Stimulated activated CD8-positive, alpha-beta memory T cell treated with anti-CD3 and anti-CD28 coated beads, Interleukin-15, amount 100 ng/mL, for 4 hours (primary cell): ENCODE measurements at places on chromosomes 4 and X.

DNA sequence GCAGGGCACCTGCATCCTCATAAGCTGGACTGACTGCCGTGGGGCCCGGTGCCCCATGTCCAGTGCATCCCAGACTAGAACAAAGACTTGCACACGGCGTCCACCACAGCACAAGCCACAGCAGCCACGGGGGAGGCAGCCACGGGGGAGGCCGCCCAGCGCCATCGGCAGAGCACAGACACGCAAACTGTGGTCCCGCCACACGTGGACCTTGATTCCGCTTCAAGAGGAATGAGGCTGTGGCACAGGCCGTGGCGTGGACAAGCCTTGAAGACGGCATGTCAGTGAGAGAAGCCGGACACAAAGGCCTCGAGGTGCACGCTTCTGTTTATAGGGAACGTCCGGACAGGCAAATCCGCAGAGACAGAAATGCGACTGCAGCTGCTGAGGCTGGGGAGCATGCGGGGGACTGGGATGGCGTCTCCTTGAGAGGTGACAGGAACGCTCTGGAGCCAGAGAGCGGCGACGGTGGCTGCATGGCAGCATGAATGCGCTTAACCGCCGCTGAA, 10.1 kb upstream of the CPLX1 start:
- DNase-seq: no peak

- DNase-seq: no peak
Observed at GRCh38 chrX:75156531-75156945, 455 bp upstream of the ABCB7 start.

DNA sequence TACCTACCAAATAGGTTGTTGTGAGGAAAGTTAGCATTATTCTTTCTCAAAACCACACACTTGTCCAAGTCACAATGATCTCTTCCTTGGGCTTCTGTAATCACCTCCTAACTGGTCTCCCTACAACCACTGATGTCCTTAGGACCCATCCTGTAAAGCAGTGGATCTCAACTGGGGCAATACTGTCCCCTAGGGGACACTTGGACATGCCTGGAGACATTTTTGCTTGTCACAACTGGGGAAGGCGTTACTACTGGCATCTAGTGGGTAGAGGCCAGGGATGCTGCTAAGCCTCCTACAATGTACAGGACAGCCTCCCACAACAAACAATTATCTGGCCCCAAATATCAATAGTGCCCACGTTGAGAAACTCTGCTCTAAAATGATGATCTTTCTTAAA, 118.7 kb upstream of the AP1S2 start:
- no peak for DNase-seq

- DNase-seq: no peak
Observed at GRCh38 chrX:74232859-74233258, 71.1 kb upstream of the ZCCHC13 start.

DNA sequence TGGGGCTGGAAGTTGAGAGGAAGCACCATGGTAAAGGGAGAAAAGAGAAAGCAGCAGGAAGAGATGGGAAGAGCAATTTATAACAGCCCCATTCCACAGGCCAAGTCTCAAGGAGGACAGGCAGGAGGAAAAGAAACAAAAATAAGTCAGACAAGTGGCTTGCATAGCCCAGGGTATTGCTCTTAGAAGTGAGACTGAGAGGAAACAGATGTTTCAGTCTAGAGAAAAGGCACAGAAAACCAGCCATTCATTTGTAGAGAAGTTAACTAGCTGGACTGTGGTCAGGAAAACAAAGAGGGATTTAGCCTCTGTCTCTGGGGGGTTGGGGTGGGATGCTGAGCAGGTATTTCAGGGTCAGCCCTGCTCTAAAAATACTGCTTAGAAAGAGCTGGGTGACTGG, 175.0 kb upstream of the ARHGEF9 start:
- DNase-seq: no peak

DNA sequence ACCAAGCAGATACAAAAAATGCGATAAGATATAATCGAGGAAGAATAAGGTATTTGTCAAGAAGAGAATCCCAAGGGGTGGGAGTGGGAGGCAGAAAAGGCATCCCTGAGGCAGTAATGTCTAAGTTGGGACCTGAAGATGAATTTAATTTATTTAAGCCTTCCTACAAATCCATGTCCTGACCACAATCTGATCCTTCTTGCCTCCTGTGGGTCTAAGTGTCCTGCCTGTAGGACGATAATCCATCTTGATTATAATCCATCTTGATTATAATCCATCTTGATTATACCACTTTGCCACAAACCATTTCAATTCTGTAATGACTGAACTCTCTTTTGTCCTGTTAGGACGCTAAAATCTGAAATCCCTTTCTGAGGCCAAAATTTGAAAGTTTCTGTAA, 130.2 kb downstream of the COL25A1 start:
- DNase-seq: no peak

GRCh38 chrX:40245488-40246071, 147.8 kb upstream of the BCOR start:
- no peak for DNase-seq

GRCh38 chr4:90122355-90122748, 4.8 kb upstream of the CCSER1 start:
- DNase-seq: no peak

DNA sequence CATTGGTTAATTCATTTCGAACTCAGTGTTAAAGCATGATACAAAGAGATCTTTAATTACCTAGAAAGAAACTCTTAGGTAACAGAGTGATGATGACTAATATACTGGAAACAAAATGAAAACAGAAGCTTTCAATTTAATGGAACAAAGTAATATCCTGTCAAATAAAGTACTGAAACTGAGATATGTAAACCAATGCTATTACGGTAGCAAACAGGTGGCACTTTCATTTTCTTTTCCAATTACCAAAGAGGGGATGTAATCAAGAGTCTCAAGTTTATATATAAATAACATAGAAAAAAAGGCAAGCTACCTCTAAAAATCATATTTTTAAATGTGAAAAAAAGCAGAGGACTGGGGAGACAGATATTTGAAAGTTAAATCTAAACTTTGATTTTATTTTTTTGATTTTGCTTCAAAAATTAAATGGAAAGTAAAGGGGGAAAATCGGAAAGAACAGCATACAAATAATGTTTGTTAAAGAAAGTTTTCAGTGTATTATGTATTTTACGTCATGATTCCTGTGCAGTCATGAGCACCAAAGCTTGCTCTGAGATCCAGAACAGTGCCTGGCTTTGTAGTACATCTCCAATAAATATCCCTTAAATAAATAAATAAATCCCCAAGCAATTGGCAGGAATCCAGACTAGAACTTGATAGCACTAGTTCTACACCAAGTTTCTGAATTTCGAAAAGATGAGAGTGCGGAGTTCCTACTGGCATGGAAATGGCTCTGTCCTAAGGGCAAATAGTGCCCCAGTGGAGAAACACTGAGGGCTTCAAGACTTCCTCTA, 25.0 kb upstream of the RAPGEF2 start:
- DNase-seq: no peak

DNA sequence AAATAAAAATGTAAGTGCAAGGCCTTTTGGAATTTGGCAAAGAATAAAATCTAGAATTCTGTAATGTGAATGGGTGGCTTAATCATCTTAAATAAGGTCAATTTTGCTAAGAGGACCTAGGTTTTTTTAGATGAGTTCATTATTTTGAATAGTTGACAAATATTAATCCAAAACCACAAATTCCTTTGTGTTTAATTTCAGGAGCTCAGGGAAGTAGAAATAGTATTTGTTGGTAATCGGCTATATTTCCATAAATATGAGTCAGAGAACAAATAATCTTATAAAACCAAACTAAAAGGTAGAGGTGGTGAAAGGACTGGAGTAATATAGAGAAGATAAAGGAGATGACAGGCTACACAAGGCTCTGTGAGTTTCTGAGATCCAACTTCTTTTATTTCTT, 190.4 kb upstream of the TLL1 start:
- DNase-seq: no peak

GRCh38 chr4:81257816-81258215, 42.8 kb upstream of the PRKG2 start:
- no peak for DNase-seq

DNA sequence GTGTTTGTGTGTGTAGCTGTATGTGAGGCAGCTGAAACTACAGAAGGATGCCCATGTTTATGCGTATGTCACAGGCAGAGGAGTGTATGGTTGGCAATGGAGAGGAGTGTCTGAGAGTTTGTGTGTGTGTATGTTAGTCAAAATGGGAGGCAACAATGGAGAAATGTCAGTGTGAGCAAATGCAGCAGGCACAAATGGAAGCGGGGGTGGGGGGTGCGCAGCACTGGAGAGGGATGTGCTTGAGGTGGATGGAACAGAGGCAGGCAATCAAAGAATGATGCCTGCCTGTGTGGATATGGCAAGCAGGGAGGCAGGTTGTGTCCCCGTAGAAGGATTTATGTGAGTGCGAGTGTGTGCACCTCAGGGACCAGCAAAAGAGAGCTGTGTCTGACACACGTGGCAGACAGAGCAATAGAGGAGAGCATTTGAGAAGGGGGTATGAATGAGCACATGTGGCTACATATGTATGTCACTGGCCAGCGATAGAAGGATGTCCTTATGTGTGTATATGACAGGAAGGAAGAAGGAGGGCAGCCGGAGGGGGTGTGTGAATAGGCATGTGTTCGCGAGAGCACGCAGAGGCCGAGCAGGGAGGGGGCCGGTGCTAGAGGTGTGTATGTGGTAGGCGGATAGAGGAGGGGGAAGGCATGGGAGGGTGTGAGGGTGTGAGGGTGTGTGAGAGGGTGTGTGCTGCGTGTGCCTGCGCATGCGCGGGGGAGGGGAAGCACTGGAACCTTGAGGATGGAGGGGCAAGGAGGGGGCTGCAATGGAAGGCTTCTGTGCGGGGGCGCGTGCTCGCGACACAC, 1.1 kb downstream of the PJA1 start:
- DNase-seq: peak; percentile 35

GRCh38 chr4:145066063-145066501, 31.9 kb downstream of the ANAPC10 start:
- no peak for DNase-seq

DNA sequence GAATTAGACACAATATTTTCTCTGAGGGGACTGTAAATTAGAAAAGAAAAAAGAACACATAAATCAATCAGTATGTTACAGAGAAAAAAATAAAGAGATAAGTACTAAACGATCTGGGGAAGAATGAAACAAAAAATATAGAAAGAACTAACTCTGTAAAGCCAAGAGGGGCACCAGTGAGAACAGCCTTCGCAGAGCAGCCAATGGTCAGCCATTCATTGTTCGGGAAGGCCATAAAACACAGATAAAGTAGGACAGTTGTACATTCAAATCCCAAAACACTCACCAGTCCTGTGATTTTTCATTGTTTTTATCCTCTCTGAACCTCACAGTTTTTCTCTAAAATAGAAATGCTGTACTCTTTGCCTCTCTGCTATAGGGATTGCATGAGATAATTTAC, 127.9 kb downstream of the NEK1 start:
- DNase-seq: no peak

DNA sequence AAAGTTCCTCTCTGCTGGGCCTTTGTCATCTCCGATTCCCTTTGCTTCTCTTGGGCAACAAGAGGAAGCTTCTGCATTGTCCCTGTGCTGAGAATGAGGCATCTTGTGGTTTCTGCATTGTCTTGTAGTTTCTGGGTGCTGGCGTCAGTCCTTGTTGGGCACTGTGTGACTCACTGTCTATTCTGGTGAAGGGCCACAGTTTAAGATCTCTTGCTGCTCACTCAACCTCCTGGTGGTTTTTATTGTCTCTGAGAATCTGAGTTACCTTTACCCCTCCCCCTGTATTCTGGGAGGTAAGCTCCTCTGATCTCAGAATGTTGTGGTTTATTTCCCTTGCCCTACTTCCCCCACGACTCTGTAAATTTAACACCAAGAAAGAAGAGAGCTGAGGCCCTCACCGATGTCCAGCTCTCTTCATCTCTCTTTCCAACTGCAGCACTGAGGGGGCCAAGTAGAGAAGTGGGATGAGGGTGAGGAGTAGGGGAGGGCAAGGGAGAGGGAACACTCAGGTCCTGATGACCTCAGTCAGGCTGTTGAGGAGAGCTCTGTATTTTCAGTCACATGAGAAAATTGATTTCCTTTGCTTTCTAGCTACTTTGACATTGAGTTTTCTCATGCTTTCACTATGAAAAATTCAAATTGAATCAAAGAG, 441.6 kb upstream of the PITX2 start:
- no peak for DNase-seq

- DNase-seq: no peak
Observed at GRCh38 chrX:71282514-71283402, 677 bp upstream of the NONO start.

DNA sequence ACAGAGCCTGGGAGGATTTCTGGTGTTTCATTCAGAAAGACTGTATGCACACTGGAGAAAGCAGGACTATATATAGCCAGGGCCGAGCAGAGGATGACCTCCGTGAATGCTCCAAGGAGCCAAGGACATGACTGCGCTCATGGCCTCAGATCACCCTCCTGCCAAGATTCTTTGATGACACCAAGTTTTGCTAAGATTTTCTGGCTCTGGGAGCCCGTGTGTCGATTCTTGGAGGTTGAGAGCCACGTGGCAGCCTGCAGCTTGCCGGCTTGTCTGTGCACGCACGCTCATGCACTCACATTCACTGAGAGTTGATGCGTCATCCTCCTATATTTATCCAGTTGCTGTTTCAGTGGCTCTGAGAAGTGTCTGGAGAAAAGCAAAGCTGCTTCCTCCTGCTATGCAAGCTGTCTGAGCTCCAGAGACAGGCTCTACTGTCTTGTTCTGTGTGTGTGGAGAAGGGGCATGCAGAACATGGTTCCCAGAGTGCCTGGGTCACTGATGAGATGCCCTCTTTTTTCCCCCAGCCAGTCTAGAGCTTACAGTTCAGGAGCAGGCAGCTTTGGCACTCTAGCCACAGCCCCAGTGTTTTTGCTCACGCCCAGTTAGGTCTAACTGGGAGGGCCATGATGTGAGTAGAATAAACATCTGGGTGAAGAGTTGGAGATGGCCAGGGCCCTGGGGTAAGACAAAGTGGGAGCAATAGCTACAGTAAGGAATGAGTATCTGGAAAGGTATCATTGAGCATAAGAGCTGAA, 64.9 kb upstream of the SCOC start:
- no peak for DNase-seq

DNA sequence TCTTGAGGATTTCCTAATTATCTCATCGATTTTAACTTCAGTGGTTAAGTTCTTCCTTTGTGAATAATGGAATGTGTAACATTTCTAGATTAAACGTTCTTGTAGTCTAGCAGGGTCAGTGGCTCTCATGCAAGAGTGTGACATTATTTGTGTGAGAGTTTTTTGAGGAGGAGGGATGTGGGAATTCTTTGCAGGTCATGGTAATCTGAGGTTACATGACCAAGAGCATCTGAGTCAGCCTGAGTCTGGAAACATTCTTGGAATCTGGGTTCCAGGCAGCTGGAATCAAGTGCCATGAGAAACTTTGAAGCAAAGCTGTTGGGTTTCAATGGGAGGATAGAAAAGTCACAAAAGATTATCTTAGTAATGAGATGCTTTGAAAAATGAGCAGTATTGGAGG, 49.5 kb downstream of the GK start:
- no peak for DNase-seq

GRCh38 chrX:30982467-30982866, 89.4 kb downstream of the FTHL17 start:
- no peak for DNase-seq

GRCh38 chr4:132195176-132195575, 953.9 kb upstream of the PCDH10 start:
- DNase-seq: no peak

- no peak for DNase-seq
Observed at GRCh38 chr4:138348055-138348454, 105.9 kb upstream of the SLC7A11 start.
